Activated CD4-positive, CD25-positive, alpha-beta regulatory T cell treated with anti-CD3 and anti-CD28 coated beads, Interleukin-2, amount 50 U/mL, for 16 hours (primary cell): ENCODE measurements at places on chromosomes 12 and 14.

- DNase-seq: no peak
Measured at GRCh38 chr12:42421844-42422779, 96.1 kb downstream of the PPHLN1 start.

- DNase-seq: no peak
Measured at GRCh38 chr12:77122661-77123060, 57.3 kb upstream of the E2F7 start.

DNA sequence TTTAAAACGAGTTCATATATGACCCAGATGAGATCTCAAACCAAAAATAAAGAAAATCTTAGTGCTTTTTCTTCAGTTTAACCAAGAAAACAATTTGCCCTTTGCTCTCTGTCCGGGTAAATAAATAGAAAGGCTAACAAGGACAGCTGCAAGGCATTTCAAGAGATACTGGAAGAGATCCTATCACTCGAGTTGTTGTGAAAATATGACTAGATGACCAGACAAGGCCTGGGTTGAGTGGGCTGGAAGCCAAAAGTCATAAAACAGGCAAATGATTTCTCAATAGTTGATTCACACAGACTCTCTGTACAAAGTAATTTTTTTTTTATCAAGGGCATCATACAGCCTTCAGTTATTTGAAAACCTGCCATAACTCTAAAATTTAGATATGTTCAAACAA is 55.9 kb upstream of the AVPR1A start:
- DNase-seq: no peak

- no peak for DNase-seq
Measured at GRCh38 chr14:71322655-71323250, 415.5 kb downstream of the PCNX1 start.

DNA sequence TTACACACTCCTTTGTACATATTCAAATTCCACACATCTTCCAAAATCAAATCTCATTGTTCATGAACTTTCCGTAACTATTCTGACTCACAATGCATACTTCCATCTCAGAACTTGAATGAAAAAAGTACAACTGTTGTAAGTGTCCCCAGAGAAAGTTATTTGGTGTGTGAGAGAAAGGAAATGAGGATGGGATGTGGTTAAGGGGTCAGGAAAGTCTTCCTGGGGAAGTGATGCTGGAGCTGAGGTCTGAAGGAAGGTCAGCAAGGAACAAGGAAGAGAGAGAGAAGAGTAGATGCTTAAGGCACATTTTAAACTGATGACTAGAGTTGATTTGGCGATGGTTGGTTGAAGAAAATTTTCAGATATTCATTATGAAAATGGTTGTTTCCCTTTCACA is 340.0 kb upstream of the STXBP6 start:
- DNase-seq: no peak

- DNase-seq: no peak
Measured at GRCh38 chr14:34498684-34499412, 36.8 kb upstream of the SPTSSA start.

DNA sequence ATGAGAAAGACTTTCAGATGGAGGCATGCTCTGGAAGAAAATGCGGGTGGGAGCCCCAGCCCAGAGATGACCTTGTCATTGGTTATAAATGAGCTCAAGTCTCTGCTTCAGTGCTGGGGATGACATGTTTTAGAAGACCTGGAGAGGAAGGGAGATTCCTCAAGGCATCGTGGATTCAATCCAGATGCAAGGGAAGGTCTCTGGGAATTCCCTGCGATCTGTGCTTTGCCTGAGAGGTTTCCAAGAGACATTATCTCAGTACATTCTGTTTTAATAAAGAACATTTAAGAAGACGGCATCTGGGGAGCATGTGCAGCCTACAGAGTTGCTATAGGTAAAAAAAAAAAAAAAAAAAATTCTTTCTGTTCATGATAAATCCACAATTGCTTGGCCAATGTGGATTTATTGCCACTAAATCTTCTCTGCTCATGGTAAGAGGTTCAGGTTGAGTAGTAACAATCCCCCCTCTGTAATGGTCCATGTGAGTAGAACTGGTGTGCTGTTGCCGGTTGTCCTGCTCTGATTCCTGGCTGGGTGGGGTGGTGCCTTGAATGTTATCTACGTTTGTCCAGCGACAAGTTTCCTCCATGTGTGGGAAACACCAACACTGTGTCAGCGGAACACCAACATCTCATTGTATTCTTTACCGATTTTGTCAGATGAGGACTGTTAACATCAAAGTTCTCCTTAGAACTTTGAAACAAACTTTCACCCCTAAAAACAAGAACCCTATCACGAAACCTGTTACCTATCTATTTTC is 230.0 kb downstream of the MSRB3 start:
- no peak for DNase-seq

DNA sequence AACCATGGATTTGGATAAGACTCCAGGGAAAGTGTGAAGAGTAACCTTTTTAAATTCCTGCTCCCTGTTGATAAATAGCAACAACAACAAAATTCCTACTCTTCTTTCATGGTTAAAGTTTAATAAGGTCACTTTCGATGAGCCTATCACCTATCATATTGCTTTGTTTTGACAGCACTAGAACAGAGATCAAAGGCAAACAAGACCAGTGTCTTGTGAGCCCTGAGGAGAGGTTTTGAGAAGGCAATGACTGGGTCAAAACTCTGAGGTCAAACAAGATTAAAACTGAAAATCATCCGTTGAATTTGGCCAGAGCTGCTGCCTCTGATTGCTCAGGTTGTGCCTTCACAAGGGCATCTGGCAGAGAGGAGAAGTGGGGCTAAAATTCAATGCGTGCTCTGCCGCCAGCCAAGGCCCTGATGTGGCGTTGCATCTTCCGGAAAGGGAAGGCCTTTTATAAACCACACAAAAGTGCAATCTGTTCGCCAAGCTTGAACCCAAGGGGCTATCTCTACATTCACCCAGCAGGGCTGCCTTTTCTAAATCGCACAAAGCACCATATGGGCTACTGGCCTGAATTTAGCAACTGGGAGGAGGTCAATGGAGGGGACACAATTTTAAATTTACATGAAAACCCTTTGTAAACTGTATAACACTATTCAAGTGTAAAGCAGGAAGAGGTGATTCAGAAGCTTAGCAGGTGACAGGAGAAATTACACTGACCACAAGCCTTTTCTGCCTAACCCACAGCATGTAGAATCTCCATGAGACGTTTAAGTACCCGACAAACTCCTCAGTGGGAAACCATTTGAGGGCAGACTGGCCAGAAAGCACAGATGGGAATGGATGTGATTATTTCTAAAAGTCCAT is 140.8 kb downstream of the DAD1 start:
- DNase-seq: no peak

DNA sequence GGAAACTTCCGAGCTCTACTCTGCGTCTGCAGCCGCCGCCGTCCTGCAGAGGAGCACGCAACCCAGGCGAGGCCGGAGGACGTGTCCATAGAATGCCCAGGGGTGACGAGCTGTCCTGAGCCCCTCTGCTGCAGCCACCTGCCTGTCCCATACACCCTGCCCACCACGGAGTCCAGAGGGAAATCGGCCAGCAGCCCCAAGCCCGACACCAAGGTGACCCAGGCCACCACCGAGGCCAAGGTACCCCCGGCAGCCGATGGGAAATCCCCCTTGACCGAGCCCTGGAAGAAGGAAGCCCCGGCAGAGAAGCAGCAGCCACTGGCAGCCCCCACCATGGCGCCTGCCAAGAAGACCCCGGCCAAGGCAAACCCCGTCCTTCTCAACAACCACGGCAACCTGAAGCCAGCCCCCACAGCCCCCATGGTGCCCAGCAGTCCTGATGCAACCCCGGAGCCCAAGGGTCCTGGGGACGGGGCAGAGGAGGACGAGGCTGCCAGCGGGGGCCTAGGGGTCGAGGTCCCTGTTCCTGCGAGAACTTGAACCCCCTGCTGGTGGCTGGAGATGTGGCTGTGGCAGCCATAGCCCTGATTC is 128.7 kb upstream of the C14orf180 start:
- no peak for DNase-seq

DNA sequence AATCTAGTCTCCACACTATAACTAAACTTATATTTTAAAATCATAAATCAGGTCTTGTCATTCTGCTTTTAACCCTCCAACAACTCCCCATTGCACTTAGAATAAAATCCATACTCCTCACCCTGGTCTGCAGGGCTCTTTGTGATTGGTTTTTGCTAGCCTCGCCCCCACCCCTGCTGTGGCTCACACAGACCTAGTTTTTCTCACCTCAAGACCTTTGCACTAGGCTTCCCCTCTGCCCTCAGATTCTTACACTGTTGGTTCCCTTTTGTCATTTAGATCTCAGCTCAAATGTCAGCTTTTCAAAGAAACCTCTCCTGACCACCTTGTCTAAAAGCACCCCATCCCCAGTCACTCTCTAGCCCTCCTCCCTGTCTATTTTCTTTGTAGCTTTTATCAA is 10.7 kb upstream of the LHX5 start:
- DNase-seq: no peak

DNA sequence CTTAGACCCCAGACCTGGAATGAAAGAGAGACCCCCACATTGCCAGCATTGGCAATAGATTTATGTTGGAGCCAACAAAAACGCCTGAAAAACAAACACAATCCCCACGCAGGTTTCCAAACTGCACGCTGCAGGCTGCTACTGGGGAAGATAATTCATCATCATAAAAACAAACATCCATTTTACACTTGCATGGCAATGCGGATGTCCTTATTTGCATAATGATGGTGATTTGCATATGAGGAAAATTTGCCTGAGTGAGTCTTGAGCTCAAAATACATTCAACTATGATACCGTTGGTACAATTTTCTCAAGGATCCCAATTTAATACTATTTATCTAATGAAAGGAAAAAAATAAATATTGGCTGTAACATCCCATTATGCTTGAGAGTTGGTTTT is 33.6 kb upstream of the TMEM132D start:
- DNase-seq: no peak

DNA sequence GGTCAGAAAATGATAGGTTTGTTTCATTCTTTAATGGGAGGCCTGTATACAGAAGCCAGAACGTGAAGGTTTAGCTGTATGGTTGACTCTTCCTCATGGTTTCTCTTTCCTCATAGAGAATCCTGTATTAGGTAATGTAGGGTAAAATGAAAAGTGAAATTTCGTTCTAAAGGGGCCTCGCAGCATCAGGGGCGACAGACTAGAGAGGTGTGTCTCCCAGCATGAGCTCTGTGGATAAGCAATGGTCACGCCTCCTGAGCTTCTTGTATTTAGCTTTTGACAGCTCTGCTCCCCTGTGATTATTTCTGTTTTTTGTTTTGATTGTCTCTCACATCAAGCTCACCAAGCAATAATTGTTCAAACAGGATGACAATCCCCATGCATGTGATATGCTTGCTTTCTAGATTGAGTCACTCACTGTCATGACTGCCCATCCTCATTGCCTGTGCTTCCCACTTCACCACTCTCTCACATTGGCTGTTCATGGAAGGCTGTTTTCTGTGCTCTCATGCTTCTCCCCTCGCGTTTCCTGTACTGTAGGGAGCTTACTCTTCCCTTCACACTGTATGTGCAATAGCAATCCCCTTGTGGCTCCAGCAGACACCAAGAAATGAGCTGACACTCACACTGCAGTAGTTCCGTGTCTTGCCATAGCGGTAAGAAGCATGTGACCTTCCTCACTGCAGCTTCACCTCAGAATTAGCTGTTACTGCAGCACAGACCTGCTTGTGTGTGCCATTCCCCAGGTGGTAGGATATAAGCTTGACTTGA is 44.0 kb downstream of the RAD52 start:
- no peak for DNase-seq

- no peak for DNase-seq
Measured at GRCh38 chr14:22231018-22231417, 358.0 kb downstream of the DAD1 start.

DNA sequence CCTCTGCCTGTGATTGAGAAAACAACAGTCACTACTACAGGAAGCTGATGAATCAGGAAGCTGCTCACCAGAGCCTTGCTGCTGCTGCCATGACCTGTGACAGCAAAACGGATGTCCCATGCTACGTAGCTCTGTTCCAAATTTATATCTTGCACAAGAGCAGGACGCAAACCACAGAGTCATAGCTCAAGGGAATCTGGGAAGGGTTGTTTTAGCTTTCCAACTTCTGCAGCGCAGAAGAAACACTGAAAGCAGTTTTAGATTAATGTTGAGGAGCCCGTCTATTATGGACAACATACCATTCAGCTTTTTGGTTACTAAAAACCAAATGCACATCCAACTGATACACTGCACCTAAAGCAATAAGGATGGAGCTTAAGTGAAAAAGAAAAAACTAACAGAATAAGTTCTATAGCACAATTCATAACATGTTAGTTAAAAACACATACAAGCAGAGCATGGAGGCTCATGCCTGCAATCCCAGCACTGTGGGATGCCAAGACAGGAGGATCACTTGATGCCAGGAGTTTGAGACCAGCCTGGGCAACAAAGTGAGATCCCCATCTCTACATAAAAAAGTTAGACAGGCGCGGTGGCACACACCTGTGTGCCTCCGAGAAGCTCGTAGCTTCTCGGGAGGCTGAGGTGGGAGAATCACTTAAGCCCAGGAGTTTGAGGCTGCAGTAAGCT is 1.7 kb upstream of the ANKRD33 start:
- no peak for DNase-seq

- DNase-seq: no peak
Measured at GRCh38 chr12:99170037-99170436, 477.5 kb upstream of the GARIN6 start.

GRCh38 chr14:98230411-98230810 is 1041.6 kb downstream of the BCL11B start:
- no peak for DNase-seq

GRCh38 chr14:102905116-102906108 is 17.1 kb upstream of the AMN start:
- DNase-seq: no peak

GRCh38 chr14:94601884-94602391 is 10.3 kb upstream of the SERPINA3 start:
- no peak for DNase-seq

GRCh38 chr14:35155962-35156361 is 33.6 kb downstream of the PRORP start:
- no peak for DNase-seq

GRCh38 chr12:120474616-120474960 is 5.0 kb upstream of the SRSF9 start:
- no peak for DNase-seq

DNA sequence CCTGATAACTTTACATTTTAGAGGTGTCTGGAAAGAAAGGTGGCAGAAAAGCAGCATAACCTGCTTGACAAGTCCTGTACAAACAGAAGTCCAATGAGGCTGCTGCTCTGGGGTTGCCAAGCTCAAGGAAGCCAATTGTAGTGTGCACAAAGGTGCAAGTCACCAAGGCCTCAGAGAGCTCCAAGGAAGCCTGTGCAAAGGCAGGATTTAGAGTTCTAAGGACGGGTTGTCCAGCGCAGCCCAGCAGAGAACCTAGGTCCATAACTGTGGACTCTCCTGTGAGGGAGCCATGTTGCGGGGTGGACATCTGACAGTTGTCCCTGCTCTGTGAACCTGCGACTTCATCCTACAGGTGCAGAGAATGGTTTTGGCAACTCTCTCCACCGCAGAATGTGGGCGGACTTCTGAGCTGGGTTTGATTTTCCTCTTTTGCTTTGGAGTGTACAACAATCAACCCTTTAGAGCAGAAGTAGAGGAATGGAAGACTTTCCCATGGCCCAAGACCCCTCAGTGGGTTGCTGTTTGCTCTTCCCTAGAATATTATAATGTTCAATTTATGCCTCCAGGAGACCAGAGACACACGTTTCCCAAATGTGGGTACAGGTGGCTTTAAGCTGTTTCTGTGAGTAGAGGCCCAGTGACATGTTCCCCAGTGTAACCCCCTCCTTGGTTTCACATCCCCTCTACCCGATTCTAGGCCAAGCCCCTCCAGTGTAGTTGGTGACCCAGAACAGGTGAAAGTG is 81.0 kb downstream of the ETV6 start:
- DNase-seq: no peak
